ENCODE measurements at places on chromosomes 11 and 22.

GRCh38 chr22:27022896-27023361 is 365.5 kb downstream of the MIAT start:
- no peak for DNase-seq

DNA sequence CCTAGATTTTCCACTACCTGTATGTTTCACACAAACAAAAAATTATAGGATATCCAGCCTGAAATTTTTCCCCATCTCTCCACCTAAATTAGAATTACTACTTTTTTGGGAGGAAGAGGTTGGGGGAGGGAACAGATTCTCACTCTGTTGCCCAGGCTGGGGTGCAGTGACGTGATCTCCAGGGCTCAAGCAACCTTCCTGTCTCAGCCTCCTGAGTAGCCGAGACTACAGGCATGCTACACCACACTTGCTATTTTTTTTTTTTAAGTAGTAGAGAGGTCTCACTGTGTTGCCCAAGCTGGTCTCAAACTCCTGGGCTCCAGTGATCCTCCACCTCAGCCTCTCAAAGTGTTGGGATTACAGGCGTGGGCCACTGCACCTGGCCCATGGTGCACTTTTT is 9.5 kb downstream of the JAML start:
- DNase-seq = no peak

DNA sequence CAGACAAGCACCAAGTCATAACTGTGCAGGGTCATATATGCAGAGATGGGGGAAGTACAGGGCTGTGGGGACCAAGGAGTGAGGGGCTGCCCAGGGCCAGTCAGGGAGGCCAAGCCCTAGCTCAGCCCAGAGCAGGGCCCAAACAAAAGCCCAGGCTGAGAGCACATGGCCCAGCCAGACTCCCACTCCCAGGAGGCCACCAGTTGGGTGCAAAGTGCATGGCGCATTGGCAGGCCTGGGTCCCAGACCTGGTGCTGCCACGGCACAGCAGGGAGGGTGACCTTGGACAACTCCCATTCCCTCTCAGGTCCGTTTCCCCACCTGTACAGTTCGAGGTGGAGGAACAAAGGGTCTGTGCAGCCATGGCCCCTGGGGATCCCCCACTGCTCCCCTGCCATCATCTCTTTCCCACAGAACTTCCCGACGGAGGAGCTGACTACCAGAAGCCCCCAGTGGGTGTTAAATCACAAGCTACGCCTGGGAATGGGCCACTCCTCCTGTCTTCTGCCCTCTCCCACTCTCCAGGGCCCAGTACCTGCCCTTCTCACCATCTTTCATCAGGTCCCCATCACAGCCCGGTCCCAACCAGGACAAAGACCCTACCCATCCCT is 608 bp downstream of the NIPSNAP1 start:
- DNase-seq = peak; percentile 59

DNA sequence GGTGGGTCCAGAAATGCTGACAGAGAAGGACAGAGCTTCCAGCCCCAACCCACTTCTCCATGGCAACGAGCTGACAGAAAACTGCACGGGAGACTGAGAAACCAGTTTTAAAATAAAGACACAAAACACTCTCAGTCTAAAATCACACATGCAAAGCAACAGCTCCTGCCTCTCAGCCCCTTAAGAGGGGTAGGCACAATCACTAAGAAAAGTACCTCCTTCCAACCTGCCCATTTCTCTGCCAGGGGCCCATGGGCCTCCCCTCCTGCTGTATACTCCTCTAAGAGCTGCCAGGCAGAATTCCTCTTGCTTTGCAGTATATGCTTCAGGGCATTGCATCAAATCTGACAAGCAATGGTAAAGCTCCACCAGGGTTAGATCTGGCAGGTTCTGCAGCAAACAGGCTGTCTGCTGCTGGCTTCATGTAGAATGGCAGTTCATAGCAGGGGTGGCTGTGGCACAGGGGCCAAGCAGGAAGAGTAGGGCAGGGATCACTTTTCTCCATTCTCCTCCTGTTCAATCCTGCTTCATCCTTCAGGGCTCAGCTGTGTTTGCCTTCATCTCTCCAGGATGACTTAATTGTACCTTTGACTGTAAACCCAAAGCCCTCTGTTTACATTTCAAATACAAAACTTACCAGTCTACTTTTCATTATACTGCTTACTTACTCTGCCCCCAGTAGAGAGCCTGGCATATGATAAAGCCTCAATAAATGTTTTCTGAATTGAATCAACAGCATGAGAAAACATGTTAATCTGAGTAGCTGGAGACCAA is 77.7 kb downstream of the KCNC1 start:
- DNase-seq = no peak

- no peak for DNase-seq
Measured at GRCh38 chr11:105734426-105734825, 124.6 kb downstream of the GRIA4 start.

DNA sequence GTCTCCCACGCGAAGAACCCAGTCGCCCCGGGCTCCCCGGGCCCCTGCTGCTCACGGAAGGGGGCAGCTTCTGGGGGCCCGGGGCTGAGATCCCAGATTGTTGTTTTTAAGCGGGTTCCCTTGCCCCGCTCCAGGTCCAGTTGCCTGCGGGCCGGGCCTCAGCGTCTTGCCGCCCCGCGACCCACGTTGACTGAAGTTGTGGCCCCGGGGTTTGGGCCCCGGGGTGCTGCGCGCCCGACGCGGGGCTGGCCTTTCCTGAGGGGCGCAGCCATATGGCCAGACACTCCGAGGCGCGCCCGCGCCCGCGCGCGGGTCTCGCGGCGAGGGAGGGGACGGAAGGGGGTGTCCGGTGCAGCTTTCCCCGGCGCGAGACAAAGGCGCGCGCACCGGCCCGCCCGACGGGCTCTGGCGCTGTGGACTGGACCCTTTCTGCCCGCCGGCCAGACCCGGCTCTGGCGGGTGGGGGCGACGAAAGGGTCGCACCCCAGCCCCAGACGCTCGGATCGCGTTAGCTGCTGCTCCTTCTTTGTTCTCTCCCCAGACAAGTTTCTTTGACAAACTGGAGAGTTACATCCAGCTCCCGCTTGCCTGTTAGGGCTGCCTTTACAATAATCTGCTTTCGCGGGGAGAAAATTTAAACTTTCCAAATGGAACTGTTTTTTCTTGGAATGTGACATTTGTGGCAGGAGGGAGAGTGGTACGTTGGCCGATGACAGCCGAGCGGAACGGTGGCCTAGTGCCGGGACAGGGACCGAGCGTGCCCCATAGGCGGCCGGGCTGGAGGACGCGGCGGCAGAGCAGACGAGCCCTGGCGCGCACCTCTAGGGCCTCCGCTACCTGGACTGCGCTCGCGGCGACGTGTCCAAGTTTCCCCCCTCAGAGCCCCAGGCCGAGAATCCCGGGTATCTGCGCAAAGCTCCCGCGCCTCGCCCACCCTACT is 716 bp downstream of the AMOTL1 start:
- DNase-seq = peak; percentile 51

Data from GM20000 (cell line).